Ureter (tissue), 1 donor: ENCODE measurements at places on chromosomes 2 and 18. TPM values are rescaled to one million over a fixed set of nuclear protein-coding genes. Genes with fewer than 3 reads are reported as not detected.

GRCh38 chr2:46239847-46240181 lies 57.4 kb upstream of the EPAS1 start:
- no peak for DNase-seq

GRCh38 chr2:28327956-28328922 lies 64.4 kb upstream of the FOSL2 start:
- no peak for DNase-seq

GRCh38 chr2:148645539-148646230 lies 1.1 kb downstream of the EPC2 start:
- peak; percentile 54 for DNase-seq

DNA sequence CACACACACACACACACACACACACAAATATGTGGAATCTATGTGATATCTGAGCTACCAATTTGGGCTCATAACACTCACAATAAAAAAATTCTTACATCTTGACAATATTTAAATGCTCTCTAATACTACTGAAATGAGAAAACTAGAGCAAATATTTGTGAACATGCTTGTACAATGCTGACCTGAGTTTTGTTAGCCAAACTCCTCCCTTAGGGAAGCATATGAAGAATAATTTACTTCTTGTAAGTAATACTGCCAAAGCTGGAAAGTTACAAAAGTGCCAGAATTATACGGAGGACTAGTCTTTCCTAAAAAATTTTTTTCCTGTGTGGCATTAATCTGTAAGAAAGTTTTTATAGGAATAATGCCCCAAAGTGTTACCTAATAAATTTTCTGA lies 18.5 kb downstream of the MBD2 start:
- DNase-seq, result no peak

DNA sequence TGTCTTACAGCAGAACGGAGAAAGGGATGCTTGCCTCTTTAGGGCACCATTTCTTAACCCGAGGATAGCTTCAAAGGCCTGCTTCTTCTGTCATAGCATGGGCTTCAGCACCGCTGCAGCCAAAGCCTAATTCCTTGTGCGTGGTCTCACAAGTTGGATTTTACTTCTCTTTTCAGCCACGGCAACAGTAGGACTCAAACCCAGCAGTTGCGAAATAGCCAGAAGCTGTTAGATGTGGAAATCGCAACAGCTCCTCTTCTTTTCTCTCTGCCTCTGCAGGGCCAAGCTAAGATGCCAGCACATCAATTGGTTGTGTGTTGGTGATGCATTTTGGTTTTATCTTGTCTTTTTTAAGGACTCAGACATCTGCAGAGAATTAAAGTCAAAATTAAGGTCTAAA lies 3.1 kb downstream of the NRXN1 start:
- DNase-seq, result no peak

Gene IL1RL1
- total RNA-seq, result 18.3 TPM

Gene HOXD10
- total RNA-seq, result 4.4 TPM

Gene DPYSL5
- total RNA-seq, result not detected

Gene NTSR2
- total RNA-seq, result not detected
